ENCODE measurements at places on chromosomes 2 and 18.

DNA sequence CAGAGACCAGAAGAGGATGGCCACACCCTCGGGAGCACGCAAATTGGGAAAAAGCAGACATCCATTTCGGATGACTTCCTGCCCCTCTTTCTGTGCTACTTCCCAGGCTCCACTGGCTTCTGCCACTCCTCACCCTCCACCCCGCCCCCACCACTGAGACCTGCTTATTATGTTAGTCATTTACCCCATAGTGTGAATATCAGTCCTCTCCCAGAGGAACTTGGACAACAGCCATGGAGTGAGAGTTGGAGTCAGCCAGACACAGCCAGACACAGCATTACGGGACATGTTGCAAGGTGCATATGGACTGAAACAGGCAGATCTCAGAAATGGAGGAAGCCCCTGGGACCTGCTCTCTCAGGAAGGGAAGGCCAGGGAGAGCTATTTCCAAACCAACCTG lies 51.8 kb downstream of the CTIF start:
- DNase-seq = no peak

GRCh38 chr18:77148289-77148688 lies 15.7 kb upstream of the MBP start:
- no peak for DNase-seq

DNA sequence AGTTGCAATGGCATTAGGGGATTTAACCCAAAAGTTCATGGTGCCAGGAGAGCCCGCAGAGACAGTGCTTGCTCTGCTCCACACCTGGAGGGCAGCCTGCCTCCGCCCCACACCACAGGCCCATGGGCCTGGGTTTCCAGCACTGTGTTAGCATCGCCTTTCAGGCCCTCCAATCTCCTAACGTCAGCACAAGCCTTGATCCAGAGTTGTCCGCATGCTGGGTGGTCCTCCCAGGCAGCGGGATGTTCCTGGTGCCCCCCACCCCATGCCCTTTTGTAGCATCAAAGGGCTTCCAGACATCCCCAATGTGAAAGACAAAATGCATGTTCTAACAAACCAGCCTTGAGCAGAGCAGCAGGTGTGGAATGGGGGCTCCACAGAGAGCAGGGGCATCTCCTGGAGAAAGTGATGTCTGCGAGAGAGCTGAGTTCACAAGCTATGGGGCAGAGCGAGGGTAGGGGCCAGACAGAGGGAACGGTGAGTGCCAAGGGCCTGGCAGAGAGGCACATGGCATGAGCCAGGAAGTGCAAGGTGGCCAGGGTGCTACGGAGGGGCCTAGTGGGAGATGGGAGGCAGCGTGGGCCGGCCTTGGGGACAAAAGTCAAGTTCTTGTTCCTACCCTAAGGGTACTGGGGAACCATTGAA lies 119.2 kb downstream of the CYP26B1 start:
- no peak for DNase-seq

- no peak for DNase-seq
Measured at GRCh38 chr18:58054041-58054781, 10.2 kb downstream of the NEDD4L start.

DNA sequence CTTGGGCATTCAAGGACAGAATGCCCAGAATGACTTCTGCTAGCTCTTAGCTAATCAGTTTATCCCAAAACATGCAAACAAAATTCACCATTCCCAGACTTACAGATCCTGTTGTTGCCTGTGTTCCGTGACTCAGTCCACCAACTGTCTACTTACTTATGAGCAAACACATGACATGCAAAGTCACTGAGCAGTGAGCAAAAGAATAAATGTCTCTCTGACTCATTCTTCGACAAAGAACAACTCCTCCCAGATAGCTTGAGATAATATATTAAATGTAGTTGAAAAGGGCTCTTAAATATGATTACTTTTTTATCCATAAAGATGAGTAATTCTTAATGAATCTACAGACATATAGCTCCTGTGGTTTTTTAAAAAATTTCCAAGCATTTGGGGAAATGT lies 9.0 kb upstream of the CREG2 start:
- no peak for DNase-seq

Measured in NAMALWA (cell line).